ENCODE measurements at places on chromosomes 3 and 15.

GRCh38 chr3:72444656-72445223 is 403.5 kb downstream of the SHQ1 start:
- DNase-seq: no peak

GRCh38 chr3:14620512-14620911 is 31.1 kb upstream of the CCDC174 start:
- DNase-seq: no peak

DNA sequence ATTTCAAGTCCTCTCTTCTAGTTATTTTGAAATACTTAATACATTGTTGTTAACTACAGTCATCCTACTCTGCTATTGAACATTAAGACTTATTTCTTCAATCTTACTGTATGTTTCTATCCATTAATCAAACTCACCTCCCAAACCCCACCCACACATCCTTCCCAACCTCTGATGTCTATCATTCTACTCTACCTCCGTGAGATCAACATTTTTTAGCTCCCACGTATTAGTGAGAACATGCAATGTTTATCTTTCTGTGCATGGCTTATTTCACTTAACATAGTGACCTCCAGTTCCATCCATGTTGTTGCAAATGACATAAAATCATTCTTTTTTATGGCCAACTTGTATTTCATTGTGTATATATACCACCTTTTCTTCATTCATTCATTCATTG is 236.6 kb upstream of the CTNNB1 start:
- DNase-seq: no peak

DNA sequence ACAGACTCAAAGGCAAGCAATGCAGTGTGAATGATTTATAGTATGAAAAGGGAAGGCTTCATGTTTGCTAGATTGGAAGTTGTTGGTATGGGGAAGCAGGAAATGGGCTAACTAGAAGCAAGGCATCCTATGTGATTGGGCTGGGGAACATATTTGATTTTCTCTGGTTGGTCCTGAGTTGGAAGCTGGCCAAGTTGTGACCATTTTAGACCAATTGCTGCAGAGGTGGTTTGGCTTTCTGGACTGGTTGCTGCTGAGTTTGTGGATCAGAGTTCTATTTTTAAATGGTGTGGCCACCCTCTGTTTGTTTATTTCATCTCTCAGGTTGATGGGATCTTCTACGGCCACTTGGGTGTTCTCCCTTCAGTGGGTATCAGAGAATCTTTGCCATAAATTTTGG is 39.7 kb downstream of the NUDT16 start:
- DNase-seq: no peak

- DNase-seq: no peak
Measured at GRCh38 chr3:60609446-60609845, 641.8 kb downstream of the FHIT start.

- DNase-seq: no peak
Measured at GRCh38 chr15:87021751-87022150, 942.1 kb downstream of the AGBL1 start.

- no peak for DNase-seq
Measured at GRCh38 chr3:65379223-65379622, 659.5 kb downstream of the MAGI1 start.

- DNase-seq: no peak
Measured at GRCh38 chr3:159925248-159925647, 63.4 kb upstream of the IL12A start.

DNA sequence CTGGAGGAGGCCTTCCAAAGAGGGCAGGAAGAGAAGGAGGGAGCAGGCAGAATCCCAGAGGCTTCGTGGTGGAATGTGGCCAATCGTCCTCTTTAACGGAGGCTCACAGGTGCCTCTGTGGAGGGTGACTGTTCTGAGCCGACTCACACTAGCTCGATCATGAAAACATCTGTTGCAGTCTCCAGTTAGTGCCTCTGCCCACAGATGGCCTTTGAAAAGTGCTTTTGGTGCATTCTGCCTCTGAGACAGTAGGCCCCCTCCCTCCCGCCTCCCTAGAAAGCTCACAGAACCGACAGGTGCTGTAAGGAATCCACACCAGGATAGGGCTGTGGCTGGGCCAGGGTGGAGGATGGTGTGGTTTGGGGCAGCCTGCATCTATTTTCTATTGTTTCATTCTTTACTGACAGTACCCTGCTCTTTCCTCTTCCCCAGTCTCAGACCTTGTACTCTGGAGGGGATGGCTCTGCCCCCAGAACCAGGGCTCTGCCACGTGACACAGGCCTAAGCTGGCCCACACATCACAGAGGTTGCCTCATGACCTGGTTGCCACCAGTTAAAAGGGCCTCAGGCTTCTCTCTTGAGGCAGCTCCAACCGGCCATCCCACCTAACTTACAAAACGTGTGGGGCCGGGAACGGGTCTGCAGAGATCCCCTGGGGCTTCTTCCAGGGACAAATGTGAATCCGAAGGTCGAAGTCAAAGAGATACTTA is 27.2 kb upstream of the PIGZ start:
- DNase-seq: no peak

DNA sequence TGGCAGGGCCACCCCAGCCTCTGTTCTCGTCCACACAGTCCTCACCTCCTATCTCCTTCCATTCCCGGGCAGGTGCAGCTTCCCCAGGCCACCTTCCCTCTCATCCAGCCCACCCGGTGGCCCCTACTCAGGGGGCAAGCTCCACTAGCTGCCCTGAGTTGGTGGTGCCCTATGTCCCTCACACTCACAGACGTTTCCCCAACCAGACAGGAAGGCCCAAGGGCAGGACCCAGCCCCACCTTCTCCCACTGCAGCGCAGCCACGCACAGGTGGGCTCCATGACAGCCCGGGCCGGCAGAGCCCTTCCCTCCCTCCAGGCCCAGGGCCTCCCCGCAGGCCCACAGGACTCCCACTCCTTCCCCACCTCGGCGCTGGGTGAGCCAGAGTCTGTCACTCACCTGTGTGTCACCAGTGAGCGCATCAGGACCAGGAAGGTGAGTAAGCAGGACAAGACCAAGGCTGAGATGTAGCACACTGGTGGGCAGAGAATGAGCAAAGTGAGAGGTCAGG is 11.1 kb downstream of the ISLR start:
- no peak for DNase-seq

DNA sequence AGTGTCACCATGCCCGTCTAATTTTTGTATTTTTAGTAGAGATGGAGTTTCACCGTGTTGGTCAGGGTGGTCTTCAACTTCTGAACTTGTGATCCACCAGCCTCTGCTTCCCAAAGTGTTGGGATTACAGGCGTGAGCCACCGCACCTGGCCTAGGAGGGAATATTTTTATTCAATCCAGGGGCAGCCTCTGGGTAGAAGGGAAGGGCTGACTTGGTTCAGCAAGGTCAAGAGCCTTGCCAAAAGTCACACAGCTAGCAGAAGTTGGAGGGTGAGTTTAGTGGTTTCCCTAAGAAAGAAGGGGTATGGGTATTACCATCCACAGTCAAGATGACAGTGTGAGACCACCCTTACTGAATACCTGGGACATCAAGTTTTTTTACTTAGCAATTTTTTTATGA is 4.9 kb upstream of the AEN start:
- DNase-seq: no peak

GRCh38 chr15:54017959-54018358 is 39.7 kb downstream of the UNC13C start:
- peak; percentile 96 for DNase-seq

DNA sequence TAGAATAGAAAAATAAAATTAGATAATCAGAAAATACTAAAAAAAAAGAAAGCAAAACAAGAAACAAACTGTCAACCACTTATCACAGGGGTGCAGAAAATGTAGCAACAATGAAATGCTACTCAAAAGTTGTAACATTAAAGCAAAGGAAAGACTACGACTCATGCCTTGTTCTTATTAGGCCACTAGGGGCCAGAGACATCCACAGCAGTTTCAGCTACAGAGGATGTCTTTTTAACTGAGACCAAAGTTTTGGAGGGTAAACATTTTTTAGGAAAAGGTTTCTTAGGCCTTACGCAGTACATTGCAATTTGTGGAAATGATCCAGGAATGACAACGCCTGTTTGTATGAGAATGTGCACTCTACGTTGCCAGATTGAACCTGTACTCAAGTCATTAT is 15.4 kb upstream of the CADM2 start:
- no peak for DNase-seq

- DNase-seq: no peak
Measured at GRCh38 chr15:56176996-56177395, 66.7 kb downstream of the RFX7 start.

- DNase-seq: no peak
Measured at GRCh38 chr3:29307295-29307694, 26.4 kb downstream of the RBMS3 start.

- no peak for DNase-seq
Measured at GRCh38 chr3:158781191-158781590, 20.7 kb upstream of the MFSD1 start.

DNA sequence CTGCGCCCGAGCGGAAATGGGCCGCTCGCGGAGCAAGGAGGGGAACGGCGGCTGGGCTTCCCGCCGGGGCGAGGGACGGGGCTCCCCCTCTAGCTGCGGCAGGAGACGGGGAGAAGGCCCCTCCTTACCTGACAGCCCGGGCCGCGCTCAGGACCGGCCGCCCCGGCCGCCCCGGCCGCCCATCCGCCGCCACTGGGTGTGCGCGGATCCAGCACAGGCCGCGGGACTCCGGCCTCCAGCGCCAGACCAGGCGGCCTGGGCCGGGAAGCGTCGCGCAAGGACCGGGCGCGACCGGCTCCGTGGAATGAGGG is 296 bp downstream of the TPRA1 start:
- no peak for DNase-seq

GRCh38 chr3:72632129-72632528 is 216.1 kb downstream of the SHQ1 start:
- no peak for DNase-seq

DNA sequence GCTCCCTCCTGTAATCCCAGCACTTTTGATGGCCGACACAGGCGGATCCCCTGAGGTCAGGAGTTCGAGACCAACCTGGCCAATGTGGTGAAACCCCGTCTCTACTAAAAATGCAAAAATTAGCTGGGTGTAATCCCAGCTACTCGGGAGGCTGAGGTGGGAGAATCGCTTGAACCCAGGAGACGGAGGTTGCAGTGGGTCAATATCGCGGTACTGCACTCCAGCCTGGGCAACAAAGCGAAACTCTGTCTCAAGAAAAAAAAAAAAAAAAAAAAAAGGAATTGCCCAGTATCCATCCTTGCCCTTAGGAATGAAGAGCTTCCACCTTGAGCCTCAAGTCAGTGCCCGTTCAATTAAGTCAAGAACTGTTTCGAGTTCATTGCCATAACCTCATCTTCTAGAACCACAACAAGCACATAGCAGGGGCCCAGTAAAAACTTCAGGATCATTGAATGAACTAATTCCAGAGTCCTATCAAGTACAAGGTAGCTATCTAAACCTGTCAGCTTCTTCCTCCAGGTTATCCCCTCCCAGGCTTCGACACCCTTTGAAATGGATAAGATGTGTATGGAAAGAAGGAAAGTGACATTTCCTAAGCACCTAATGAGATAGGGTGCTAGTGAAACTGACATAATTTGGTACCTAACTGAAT is 826 bp downstream of the DBR1 start:
- no peak for DNase-seq

DNA sequence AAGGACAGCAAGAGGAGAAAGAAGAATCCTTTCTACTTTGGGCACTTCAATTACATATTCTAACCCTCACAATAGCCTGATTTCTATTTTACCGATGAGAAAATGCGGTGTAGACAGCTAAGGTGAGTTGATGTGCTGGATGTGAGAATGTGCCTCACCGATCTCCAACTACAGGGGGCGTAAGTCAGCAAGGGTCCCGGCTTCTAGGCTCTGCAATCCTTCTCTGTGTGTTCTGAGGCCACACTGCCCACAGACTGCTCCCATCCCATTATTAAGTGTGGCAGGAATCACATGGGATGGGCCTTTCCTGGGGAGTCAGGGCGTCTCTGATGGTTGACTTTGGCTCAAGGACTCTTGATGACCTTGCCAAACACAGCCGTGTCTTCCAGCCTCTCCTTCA is 23.6 kb upstream of the RPL35A start:
- DNase-seq: no peak

DNA sequence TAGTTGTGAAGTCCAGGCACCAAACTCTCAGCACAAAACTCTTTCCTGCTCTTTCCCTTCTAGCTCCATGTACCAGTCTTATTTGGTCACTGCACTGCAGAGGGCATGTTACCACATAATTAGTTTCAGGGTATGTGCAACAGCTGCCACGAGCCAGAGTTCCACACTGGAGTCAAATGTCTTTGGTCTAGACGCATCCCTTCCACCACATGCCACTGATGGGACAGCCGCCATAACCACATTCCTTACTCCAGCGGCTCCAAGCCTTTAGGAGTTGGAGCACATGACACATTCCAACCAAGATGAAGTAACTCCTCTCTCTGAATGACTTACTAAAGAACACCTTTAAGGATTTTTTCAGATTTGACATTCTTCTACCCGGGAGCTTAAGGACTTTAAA is 153.4 kb downstream of the ERC2 start:
- no peak for DNase-seq

- peak; percentile 59 for DNase-seq
Measured at GRCh38 chr15:45198337-45199135, 10.8 kb upstream of the SHF start.

DNA sequence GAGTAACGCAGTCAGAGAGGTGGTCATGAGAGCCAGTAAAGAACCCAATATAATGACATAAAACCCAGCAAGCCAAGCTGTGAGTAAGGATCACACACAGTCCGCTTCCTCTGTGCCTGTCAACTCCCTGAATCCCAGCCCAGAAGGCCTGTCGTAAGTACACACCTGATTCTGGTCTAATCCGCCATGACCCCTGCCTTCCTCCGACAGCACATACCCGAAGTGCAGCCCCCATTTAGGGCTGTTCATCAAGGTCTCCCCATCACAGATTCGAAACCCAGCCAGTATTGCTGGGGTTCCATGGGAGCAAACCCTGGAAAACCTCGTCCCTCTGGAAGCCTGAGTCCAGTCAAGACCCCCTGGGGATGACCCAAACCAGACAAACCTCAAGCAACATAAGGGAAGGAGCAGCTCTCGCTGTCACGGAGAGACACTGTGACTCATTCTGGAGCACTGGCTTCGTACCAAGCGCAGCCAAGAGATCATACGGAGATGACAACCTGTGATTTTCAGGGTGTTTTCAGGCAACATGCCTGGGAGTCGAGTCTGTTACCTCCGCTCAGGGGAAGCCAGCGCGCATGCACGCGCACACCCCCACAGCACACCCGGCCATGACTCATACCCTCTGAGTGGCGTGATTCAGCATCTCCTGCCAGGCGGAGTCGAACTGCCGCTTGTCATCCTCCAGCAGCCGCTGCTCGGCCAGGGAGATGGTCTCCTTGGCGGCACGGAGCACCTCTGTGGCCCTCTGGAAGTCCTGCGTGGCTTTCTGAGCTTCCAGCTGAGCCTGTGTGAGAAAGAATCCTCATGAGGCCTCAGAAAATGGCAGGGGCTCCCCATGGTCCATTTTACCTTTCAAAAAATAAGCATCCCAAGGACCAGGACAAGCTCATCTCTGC is 63.0 kb downstream of the SH3BP5 start:
- DNase-seq: peak; percentile 81

GRCh38 chr3:108804966-108805365 is 17.6 kb upstream of the TRAT1 start:
- no peak for DNase-seq

DNA sequence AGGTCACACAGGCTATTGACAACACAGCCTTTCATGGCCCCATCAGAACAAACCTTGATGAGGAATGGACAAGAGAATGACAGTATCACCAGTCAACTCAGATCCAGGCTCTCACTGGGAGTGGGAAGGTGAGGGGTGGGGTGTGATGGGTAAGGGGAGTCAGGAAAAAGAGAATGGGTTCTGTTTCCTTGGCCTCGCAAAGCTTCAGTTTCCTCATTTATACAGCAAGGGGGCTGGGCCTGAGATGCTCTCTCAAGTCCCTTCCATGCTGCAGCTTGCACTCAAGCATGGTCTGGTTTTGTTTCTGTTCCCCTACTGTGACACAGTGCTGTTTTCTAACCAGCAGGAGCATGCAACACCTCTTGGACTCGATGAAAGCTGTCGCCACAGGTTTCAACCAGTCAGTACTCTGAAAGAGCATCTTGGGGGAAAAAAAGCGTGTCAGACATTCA is 65.7 kb upstream of the IL12A start:
- no peak for DNase-seq
